Peyer's patch (tissue), 4 donors: ENCODE measurements at places on chromosomes 3 and 15. TPM values are rescaled to one million over a fixed set of nuclear protein-coding genes. Genes with fewer than 3 reads are reported as not detected.

Gene STAC
- total RNA-seq, result not detected

Gene C3orf49
- not detected for total RNA-seq

DNA sequence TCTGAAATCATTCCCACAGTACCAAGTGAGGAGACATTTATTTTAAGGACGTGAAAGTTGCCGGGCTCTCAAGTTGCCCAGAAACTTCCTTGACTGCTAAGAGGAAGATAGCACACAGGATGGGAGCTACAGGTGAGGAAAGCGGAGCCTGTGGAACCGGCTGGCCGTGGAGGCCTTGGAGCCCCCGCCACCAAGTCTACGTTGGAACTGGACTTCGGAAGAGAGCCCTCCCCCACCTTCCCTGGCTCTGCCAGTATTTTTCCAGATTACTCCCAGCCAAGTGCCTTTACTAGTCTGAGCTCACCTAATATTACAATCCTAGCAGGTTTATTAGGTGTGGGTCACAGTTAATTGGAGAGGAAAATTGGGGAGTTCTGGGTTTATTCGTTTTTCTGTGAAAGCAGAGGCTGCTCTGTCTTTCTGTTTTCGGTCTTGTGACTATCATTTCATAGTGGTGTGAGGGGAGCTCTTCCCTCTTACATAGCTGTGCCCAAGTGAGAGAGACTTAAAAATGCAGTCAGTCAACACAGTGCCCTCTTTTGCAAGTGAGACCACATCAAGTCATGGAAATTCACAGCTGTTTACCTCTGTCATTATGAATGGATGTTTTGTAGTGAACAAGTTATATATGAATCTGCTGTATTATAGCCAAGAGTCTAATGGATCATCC is 6.8 kb downstream of the BOC start:
- DNase-seq, result no peak

DNA sequence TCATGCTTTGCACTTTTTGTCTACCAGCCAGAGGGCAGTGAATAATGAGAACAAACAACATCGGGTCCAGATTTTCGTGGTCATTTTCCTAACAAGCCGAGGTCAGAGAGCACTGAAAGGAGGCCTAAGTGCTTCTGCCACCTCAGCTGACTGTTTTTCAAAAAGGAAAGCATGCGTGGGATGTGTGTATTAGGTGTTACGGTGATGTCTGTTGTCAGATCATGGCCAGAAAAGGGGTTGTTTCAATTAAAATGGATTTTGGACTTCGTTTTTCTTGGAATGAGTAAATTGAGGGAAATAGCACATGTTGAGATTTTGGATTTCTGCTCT is 99.5 kb downstream of the APBA2 start:
- DNase-seq, result no peak

- DNase-seq, result peak; percentile 30
Observed at GRCh38 chr3:149180057-149180573, 41.5 kb downstream of the CP start.
